ENCODE measurements at places on chromosomes 12 and 14.

DNA sequence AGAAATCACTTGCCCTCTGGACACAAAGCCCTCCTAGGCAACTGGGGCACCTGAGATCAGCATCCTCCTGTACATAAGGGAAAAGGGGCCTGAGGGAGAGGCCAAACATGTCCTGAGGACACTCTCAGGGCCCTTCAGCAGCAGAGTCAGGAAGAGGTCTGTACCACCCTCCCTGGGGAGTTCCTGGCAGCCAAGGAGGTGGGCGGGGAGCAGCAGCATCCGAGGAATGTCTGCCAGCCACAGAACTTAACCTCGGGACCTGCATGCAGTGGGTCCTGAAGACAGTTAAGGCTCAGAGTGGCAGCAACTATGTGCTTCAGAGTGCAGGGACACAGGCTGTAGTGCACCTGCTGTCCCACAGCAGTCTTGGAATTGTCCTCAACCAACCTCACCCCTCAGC lies 62.1 kb downstream of the SPTB start:
- DNase-seq, result no peak

GRCh38 chr12:3520711-3521110 lies 29.7 kb downstream of the PRMT8 start:
- DNase-seq, result no peak

DNA sequence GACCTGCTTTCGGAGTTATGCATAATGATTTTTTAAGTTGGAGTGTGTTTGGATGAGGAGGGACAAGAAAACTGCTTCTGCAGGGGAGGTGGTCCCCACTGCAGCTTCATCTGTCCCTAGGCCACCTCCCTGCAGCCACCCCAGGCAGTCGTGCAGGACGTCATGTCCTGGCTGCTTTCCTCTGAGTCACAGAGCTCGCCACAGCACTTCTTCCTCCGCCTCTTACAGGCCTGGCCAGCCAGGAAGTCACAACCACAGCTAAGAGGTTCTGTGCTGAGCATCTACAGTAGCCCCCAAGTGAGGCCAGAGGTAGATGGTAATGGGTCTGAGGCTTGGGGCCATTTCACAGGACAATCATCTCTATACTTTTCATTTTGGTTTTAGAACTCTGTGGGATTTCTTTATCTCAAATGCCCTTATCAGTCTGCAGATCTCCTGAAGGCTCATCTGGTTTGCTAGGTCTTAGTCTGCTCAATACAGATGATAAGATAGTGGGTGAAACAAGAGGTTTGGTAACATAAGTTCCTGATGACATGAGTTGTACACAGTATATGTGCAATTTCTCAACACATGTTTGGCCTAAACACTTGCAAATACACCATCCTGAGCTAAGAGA lies 106.4 kb downstream of the ARF6 start:
- peak; percentile 53 for DNase-seq

DNA sequence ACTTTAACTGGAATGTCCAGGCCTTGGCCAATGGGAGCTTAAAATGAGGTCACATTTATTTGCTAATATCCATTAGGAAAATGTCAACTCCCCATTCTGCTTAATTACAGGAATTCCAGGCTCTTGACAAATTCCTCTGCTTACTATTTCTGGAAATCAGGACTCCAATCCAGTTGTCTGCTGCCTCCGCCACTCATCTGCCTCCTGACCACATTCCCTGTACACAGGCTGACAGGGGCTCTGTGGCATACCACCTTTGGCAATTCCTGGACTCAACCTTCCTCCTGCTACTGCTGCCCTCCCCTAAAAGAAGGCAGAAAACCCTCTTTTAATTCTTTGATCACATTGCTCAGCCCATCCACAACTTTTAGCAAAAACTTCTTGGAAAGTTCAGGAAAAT lies 37.9 kb downstream of the KICS2 start:
- DNase-seq, result no peak

GRCh38 chr12:124413401-124413800 lies 118.5 kb downstream of the RFLNA start:
- DNase-seq, result no peak

DNA sequence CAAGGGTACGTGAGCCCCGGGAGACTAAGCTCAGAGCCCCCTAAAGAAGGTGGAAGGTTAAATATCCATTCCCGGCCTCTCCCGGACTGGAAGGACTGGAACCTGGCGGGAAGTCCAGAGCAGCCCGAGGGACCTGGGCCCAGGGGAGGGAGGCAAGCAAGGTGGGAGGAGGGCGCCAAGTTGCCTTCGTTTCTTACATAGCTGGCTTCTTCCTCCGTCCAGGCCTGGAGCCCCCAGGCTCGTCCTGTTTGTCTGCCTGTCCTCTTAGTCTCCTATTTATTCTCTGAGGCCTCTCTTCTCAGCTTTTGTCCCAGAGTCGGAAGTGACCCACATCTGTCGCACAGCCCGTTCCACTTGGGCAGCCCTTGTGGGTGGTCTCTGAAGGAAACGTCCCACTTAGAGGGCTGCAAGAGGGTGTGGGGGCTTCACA lies 745 bp downstream of the PCK2 start:
- peak; percentile 16 for DNase-seq

GRCh38 chr12:54134395-54134794 lies 54.4 kb downstream of the SMUG1 start:
- DNase-seq, result no peak

- no peak for DNase-seq
Measured at GRCh38 chr14:51422704-51423103, 182.7 kb downstream of the TMX1 start.

GRCh38 chr12:9634177-9634803 lies 26.6 kb upstream of the KLRB1 start:
- peak; percentile 71 for DNase-seq
